ENCODE measurements at places on chromosomes 16 and 17. TPM values are rescaled to one million over a fixed set of nuclear protein-coding genes. Genes with fewer than 3 reads are reported as not detected.

The ADCY9 gene
- total RNA-seq: 7.1 TPM

The CACNG5 gene
- total RNA-seq: 0.98 TPM

The GSPT1 gene
- 58.5 TPM for total RNA-seq

The SLC12A3 gene
- not detected for total RNA-seq

The TP53TG3C gene
- not detected for total RNA-seq

The ENPP7 gene
- total RNA-seq: not detected

The NOXO1 gene
- 0.98 TPM for total RNA-seq

The KIAA0753 gene
- total RNA-seq: 30.7 TPM

The SLC35G6 gene
- total RNA-seq: not detected

The ABAT gene
- total RNA-seq: 78.9 TPM

The SMARCD2 gene
- 4.7 TPM for total RNA-seq

The FAM20A gene
- total RNA-seq: 4.7 TPM

The MYO1C gene
- total RNA-seq: 8.9 TPM

The PDILT gene
- total RNA-seq: not detected

The MT1B gene
- not detected for total RNA-seq

The ALOXE3 gene
- 0.74 TPM for total RNA-seq

The SYNGR3 gene
- 64.4 TPM for total RNA-seq

The FBXL19 gene
- total RNA-seq: 42.3 TPM

The CCL1 gene
- not detected for total RNA-seq

The KRTAP4-5 gene
- not detected for total RNA-seq

The SLC16A13 gene
- 0.25 TPM for total RNA-seq

The MYADML2 gene
- not detected for total RNA-seq

The GFAP gene
- total RNA-seq: 299 TPM

The PAFAH1B1 gene
- 363 TPM for total RNA-seq

The ELMO3 gene
- total RNA-seq: 0.25 TPM

The NARF gene
- 40.6 TPM for total RNA-seq

The KCNH4 gene
- 0.74 TPM for total RNA-seq

The EPX gene
- not detected for total RNA-seq

The SLC5A11 gene
- not detected for total RNA-seq

The CACNA1H gene
- total RNA-seq: 21.4 TPM

The OR2C1 gene
- total RNA-seq: 0.49 TPM

The TEFM gene
- 11.3 TPM for total RNA-seq

The MT1H gene
- total RNA-seq: not detected

The TPPP3 gene
- total RNA-seq: 4.4 TPM

The SNAI3 gene
- under 0.01 TPM for total RNA-seq

The XYLT1 gene
- 24.1 TPM for total RNA-seq

The C16orf89 gene
- 7.9 TPM for total RNA-seq

The LGALS9C gene
- not detected for total RNA-seq

The OR3A3 gene
- not detected for total RNA-seq

Data from temporal lobe (tissue), 4 donors.